Spinal cord (tissue), 10 donors: ENCODE measurements at places on chromosomes 1 and 21. TPM values are rescaled to one million over a fixed set of nuclear protein-coding genes. Genes with fewer than 3 reads are reported as not detected.

DNA sequence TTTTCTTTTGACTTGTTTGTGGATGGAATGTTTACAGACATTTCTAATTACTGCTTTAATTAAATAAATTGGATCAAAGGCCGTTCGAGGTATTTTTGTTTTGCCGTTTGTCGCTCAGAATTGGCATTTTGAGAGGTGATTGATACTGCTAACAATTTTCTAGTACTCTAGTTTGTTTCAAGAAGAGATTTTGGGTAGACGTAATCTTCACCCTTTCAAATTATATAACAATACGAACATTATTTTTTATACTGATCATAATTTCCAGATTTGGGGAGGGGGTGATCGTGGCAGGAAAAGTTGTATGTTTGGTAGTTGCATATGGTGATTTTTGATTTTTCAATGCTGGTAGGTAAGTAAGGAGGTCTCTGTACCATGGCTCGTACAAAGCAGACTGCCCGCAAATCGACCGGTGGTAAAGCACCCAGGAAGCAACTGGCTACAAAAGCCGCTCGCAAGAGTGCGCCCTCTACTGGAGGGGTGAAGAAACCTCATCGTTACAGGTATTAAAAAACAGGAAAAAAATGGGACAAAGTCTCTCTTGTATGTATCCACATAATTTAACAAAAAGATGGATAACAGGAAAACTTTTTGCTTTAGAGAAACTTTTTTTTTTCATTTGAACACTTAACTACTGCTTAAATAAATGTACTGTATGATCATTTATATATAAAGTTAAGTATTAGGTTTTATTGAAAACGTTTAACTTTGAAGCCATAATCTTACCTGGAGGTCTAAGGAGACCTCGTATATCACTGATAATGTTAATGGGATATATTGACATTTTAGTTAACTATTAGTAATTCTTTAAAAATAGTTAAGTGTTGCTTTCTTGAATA is 1.7 kb downstream of the H3-3A start:
- DNase-seq, result no peak

DNA sequence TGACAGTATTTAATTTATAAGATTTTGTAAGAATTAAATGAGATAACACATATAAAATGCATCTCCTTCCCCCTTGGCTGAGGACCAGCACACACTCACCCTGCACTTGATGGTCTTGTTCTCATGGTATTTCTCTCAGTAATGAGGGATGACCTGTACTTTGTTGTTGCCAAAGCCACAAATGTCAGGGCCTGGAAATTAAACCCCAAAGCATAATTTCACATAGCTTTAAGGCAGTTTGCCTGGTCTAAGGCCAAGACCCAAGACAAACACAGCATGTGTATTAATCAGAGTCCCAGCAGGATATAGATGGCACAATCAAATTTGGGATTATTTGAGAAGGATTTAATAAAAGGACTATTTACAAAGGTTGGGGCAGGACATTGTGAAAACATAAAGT is 48.6 kb upstream of the EPS15 start:
- DNase-seq, result no peak

DNA sequence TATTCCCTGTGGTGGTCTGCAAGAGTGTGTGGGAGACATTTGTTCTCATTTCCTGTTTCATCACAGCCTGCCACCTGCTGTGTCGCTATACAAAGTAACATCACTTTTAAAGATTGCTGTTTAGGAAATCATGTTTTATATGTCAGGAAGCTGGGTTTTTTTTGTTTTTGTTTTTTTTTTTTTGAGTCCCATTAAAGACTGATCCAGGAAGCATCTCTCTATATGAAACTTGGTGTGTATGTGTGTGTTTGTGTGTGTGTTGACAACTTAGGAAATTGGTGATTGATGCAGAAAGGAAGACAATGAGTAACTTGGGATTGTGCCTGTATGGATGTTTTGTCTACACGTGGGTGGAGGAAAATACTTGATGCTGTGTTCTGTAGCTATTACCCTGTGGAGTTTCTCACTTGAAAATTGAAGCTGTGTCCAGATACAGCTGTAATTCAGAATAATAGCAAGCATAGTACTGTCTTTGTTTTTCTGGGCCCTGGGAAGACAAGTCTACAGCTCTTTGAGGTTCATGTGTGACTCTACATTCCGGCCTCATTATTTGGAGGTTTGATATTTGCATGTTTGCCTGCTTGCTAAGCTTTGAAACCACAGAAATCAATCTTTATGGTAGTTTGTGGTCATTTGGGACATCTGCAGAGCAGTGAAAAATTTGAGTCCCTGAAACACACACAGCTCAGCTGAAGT is 47.9 kb downstream of the LAMC1 start:
- DNase-seq, result peak; percentile 49

The AKR7A3 gene
- total RNA-seq, result 3.2 TPM

DNA sequence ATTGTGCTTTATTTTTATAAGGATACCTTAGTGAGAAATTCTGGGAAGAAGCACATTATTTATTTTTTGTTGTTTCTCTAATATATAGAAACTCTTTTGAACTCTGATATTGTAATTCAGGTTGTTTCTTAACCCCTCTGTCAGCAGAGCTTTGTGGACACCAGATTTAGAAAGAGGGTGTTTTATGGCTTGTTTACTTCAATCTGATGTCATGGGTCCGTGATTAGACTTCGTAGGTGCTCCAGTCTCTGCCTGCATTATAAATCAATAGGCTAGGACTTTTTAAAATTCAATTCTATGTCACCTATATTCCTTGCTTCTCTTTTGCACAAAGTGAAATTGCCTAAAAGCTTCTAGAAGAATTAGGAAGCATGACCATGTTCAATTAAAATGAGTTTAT is 47.3 kb upstream of the CCDC190 start:
- no peak for DNase-seq

- DNase-seq, result no peak
Measured at GRCh38 chr1:177165069-177165439, 542 bp upstream of the ASTN1 start.
